ENCODE measurements at places on chromosomes 2 and 18.

GRCh38 chr2:128237081-128237534 lies 81.6 kb downstream of the HS6ST1 start:
- no peak for DNase-seq

DNA sequence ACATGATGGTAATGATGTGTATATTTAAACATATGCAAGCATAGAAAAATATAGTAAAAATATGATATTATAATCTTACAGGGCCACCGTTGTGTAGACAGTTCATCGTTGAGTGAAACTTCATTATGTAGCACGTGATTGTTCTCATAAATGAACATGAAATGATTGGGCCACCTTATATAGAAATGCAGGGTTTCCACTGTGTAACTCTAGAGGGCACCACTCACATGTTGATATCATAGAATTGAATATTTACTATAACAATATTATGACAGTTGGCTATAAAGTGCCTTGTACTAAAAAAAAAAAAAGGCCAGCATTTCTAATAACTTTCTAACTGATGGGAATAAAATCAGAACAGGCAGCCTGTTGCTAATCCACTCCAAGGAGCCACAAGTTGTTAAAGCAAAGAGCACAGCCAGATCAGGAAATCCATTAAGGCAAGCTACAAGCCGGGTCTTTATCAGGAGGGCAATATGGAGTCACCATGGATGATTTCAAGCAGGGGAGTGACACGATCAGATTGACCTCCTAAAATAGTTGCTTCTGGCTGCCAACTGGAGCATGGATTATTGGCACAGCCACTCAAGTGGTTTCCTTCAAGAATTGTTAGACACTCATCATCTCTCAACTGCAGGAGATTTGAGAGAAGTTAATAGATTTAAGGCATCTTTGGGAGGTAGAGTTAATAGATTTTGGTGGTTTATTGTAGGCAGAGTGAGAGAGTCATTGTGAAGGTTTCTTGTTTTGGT lies 16.7 kb downstream of the IL1F10 start:
- no peak for DNase-seq

DNA sequence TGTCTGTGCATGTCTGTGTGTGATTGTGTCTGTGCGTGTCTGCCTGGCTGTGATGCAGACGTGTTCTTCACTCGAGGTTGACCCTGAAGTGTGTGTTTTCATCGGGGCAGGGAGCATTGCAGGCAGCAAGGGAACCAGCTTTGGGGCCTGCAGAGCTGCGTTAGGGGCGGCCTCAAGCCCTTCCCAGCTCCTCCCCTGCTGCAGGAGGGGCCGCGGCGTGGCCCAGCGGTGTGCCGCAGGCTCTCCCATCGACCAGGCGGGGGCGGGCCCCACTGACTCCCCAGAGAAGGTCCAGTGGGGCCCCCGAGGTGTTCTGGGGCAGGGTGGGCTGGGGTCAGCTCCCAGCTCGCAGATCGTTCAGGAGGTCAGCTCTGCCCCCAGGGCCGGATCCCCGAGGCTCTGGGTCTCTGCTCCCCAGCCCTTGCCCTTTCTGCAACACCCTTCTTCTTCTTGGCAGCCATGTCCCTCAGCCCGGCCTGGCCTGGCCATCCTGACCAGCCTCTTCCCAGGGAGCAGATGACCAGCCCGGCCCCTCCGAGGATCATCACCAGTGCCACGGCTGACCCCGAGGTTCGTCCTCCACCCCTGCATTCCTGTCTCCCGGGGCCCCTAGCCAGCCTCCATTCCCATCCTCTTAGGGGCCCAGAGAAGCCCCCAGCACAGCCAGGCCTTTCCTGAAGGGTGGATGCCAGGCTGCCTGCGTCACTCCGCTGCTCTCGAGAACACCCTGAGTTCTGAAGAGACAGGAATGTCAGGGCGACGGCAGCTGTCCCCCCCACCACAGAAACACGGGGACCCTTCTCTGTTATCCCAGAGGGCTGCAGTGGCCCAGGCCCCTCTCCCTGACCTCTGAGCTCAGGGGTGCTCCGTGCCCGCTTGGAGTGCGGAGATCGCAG lies 11.1 kb upstream of the KLHL30 start:
- no peak for DNase-seq

- DNase-seq, result no peak
These were observed 73.1 kb upstream of the TPO start for GRCh38 chr2:1340141-1340512.

GRCh38 chr2:74010087-74010541 lies 25.4 kb downstream of the TET3 start:
- no peak for DNase-seq

Measured in NCI-H526 treated with DMSO at 0.1 percent for 48 hours (cell line).